ENCODE measurements at places on chromosomes 5 and 9. TPM values are rescaled to one million over a fixed set of nuclear protein-coding genes. Genes with fewer than 3 reads are reported as not detected.
A peak's percentile ranks its signal among the peaks of the same experiment; 100 is the strongest.

GRCh38 chr9:123649909-123650308 is 280.0 kb downstream of the DENND1A start:
- no peak for DNase-seq

Gene TYRP1
- total RNA-seq: 0.75 TPM

- peak; percentile 1 for DNase-seq
Measured at GRCh38 chr9:136078498-136079011, 16.5 kb downstream of the NACC2 start.

Gene MZB1
- total RNA-seq: not detected

DNA sequence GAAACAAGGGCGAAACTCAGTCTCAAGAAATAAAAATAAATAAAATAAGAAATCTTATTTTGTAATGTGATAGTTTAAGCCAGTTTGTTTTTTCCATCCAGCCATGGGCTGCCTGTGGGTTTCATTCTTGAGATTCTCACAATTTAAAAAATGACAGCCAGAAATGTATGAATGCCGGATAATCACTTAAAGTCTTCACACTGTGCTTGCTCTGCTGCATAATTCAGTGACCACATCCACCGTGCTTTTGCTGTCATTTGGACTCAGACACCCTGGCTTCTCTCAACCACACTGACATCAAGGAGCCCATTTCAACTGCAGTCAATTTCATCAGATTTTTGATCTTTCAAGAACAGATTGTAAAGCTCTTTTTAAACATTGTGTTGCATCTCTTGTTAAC is 61.0 kb upstream of the DAPK1 start:
- no peak for DNase-seq

DNA sequence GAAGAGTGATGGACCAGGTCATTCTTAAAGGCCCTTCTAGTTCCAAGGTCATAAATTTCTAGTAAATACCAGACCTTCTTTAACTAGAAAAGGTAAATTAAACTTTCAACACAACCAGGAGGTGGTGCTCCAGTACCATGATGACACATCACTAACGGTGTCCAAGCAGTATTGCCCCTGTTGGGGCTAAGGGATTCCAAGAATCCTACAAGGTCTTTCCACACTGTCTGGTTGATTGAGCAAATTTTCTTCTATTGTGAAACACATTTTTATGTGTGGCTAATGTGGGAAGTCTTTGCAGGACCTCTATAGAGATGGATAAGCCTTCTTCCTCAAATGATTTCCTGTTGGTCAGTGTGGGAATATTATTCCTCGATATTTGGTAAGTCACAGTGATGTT is 459.6 kb upstream of the PAPPA start:
- DNase-seq: peak; percentile 73

DNA sequence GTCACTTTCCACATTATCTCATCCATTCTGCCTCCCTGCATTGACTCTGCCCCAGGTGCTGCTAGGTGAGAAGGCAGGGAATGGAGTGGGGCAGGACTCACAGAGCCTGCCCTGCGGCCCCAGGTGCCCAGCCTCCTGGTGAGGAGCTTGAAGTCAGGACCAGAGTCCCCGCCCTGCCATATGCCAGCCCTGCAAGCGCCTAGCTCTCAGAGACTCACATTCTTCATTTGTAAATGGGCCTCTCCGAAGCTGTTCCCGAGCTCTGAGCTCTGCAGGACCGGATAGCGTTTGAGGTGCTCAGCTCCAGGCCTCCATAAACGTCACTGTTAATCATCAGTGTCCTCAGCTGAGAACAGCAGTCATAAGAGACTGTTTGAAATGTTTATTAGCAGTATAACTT is 75.1 kb upstream of the STXBP1 start:
- DNase-seq: no peak

Gene SPATA9
- not detected for total RNA-seq

- DNase-seq: peak; percentile 19
Measured at GRCh38 chr5:129001841-129002526, 36.7 kb downstream of the SLC27A6 start.

Gene GGTA1
- not detected for total RNA-seq

DNA sequence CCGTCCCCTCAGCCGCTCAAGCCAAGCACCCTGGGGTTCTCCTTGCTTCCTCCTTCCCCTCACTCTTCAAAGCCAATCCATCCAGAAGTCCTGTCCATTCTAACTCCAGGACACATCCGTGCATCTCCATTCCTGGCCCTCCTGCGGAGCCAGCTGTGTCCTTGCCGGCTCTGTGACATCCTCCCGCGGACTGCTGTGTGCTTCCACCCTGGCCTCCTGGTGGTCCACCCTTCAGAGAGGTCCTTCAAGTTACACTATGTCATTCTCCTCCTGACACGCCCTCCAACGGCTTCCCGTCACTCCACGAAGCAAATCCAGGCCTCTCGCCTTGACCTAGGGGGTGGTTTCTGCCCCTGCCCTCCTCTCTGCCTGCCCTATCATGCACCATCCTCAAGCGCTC is 13.0 kb upstream of the SCGB3A1 start:
- DNase-seq: no peak

DNA sequence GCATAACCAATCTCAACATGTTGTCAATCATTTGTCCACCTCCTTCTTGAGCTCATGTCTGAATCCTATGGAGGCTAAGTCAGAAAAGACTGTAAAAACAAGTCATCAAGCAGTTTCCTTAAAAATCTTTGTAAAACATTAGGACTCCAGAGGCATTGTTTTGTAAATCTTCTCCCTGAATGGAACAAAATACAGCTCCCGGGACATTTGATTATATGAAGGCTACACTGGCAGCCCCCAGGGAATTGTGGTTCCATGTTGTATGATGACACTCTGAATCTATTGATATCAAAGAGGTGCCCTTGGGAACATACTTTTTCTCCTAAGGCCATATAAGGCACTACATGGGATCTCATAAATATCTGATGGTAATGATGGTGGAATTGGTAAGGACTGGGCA is 83.2 kb upstream of the NUDT12 start:
- DNase-seq: no peak

DNA sequence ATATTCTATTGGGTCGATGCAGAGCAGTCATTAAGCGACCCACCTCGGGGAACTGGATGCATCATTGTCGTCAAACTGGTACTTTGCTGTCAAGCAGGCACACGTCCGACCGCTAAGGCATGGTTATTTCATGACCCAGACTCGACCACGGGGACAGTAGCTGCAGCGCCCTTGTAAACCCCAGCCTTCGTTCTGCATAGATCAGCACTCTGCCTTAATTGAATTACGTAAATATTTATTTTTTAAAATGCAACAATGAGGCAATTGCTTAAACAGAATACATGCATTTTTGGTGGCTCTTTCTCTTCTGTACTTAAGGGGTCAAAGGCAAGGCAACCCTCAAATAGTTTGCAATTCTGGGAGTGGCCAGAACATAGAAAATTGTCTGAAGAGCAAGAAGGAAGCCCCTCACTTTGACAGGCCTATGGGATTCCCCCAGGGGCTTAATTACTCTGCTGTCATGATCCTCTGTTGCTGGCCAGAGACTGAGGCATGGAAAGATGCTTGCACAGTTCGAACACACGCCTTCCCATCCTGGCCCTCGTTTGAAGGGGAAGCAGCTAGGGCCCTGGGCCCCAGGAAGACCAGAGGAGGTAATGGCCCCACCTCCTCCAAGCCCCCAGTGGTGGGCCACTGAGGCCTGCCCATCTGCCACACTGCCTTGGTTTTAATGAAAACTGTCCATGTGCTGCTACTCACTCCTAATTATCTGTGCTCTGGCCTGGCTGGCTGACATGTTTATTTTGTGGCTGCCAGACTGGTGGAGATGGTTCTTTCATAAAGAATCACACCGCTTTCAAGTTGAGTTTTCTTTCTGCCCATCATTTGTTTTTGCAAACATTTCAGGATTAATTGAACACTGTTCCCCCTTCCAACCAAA is 169.7 kb upstream of the MAST4 start:
- no peak for DNase-seq

- no peak for DNase-seq
Measured at GRCh38 chr5:157390551-157391297, 69.3 kb upstream of the NIPAL4 start.

Gene PAEP
- total RNA-seq: not detected
